ENCODE measurements at places on chromosomes 1 and 21. TPM values are rescaled to one million over a fixed set of nuclear protein-coding genes. Genes with fewer than 3 reads are reported as not detected.

CD5L gene
- total RNA-seq = not detected

PLA2G2F gene
- total RNA-seq = not detected

DPT gene
- total RNA-seq = not detected

SRGAP2B gene
- 57.1 TPM for total RNA-seq

BEND5 gene
- under 0.01 TPM for total RNA-seq

ELF3 gene
- total RNA-seq = 2.5 TPM

Measured in regular cardiac myocyte (primary cell).